ENCODE measurements at places on chromosomes 4 and X.
A peak's percentile ranks its signal among the peaks of the same experiment; 100 is the strongest.

DNA sequence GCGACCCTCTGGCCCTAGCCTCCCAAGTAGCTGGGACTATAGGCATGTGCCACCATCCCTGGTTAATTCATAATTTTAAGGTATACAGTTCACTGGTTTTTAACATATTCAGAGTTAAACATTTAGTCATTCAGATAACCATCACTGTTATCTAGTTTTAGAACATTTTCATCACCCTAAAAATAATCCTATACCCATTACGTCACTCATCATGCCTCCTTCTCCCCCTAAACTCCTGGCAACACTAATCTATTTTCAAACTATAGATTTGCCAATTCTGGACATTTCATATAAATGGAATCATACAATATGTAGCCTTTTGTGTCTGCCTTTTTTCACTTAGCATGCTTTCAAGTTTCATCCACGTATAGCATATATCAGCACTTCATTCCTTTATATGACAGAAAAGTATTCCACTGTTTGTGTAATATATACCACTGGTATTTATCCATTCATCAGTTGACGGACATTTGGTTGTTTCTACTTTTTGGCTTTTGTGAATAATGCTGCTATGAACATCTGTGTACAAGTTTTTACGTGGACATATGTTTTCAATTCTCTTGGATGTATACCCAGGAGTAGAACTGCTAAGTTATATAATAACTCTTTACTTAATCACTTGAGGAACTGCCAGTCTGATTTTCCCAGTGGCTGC, 32.0 kb upstream of the RPS3A start:
- no peak for DNase-seq

DNA sequence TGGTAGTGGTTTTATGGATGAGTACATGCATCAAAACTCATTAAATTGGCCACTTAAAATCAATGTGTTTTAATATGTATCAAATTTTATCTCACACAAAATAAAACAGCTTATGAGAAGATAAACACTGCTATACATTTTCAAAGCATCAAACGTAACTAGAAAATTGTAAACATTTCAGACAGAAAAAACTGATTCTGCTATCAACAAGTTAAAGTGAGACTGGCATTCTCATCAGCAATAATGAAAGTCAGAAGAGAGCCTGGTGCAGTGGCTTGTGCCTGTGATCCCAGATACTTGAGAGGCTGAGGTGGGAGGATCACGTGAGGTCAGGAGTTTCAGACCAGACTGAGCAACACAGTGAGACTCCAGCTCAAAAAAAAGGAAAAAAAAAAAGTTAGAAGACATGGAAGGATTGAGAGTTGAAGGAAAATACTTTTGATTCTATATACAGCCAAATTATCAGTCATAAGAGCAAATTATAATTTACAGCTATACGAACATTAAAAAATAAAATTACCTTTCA, 2.9 kb downstream of the TBCK start:
- DNase-seq: no peak

- DNase-seq: no peak
Observed at GRCh38 chr4:2667428-2667827, 88.7 kb downstream of the TNIP2 start.

DNA sequence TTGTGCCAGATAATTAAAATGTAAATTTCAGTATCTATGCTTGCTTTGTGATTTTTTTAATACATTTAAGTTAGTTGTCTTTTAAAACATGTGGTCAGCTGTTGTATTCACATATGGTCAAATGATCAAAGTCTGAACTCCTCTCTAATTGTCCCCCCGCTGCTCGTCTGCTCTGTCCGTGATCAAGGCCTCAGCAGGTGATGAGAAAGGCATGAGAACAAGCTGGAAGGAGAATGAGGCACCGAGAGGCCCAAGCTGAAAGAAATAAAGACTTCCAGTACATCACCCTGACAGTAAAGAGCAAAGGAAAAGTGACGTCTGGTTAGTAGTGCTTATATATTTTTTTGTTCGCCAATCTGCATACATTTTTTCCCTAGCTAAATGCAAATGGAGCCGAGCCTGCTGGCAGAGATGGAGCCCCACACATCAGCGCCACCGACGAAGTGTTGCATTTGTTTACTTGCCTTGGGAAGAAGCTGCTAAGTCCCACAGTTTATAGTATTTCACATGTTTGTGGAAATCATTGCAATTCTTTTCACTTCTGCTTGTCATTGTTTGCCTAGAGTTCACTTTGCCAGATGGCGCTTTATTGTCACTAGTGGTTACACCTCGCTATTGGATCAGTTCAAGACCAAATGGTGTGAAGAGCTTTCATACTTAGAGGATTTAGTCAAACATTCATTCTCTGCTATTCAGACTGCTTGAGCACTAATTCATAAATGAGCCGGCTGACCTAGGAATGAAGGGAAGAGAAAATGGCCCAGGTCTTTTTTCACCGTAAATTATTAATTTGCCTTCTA, 181.5 kb downstream of the ZIC3 start:
- no peak for DNase-seq

DNA sequence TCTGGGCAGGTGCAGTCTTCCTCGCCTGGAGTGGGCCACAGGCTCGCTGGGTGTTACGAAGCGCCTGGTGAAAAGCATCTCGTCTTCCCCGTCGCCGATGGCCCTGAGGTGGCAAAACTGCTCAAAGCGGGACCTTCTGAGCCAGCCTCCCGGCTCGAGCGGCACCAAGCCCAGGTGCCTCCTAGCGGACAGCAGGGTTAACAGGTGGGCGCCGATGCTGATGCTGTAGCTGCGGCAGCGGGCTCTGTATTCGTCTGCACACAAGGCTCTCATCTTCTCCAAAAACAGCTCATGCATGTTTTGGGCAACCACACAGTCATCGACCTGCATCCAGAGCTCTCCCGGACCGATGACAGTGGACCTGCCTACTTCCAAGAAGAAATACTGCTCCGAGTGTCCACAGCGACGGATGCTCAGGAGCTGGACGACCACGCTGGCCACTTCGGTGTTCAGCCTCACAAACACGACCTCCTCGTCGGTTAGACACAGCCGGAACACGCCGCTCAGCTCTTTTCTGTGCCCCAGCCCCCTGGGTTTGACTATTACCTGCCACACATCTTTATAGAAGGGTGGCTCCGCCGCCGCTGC, 1.2 kb downstream of the IRS4 start:
- DNase-seq: no peak

GRCh38 chr4:110020646-110021443, 108.2 kb downstream of the EGF start:
- no peak for DNase-seq

- no peak for DNase-seq
Observed at GRCh38 chrX:114201622-114202021, 382.3 kb upstream of the HTR2C start.

- no peak for DNase-seq
Observed at GRCh38 chr4:84849051-84849640, 117.3 kb downstream of the WDFY3 start.

GRCh38 chr4:10750714-10751113, 66.1 kb upstream of the CLNK start:
- no peak for DNase-seq

GRCh38 chr4:147388018-147388417, 92.9 kb upstream of the EDNRA start:
- DNase-seq: no peak

DNA sequence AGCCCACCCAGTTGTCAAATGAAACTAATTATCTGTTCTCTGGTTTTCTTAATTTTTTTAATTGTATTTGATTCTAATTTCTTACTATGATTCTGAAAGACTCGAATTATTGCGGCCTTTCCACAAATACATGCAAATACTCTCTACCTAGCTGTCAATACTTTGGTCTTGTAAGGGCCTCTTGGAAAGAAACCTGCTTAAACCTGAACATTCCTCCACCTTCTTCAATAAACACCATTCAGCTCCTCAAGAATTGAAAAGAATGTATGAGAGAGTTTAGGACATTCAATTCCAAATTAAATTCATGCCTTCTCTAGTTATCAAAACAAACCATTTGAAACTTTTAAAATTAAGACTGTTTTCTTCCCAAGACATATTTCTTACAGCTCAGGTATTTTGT, 385.9 kb upstream of the NOCT start:
- DNase-seq: no peak

DNA sequence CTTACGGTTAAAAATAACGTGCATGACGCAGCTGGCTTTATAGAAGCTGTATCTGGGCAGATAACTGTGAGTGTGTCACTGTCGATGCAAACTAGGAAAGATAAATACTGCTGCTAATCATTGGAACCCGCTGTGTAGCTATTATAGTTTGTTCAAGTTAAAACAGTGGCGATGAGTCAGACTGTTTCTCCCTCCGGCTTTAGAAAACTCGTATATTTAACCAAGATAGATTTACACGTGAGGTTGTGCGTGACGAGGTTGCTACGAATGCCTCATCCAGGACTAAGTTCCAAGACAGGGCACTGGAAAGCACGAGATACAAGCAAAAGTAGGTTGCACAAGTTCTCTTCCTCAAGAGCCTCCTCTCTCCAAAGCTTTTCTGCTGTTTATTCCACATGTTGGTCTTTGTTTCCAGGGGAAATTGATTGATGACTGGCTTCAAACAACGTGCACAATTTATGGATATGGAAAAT, 270.7 kb downstream of the FBXW7 start:
- DNase-seq: no peak

DNA sequence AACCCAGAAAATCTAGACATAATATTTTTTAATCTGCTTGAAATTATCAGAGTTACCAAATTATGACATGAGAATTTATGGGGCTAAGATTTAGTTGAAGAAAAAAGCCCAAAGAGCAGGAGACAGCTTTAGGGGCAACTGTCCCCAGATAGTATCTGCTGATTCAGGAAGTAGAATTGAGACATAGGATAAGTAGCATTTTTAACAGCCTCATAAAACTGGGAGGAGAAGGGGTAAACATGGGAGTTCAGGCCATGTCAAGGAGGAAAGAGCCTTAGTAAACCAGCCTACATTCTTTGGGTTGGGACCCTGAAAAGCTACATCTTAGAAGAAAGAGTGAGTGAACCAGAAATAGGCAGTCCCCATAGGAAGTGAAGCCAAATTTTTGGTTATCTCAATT, 9.7 kb upstream of the RAB28 start:
- DNase-seq: no peak

DNA sequence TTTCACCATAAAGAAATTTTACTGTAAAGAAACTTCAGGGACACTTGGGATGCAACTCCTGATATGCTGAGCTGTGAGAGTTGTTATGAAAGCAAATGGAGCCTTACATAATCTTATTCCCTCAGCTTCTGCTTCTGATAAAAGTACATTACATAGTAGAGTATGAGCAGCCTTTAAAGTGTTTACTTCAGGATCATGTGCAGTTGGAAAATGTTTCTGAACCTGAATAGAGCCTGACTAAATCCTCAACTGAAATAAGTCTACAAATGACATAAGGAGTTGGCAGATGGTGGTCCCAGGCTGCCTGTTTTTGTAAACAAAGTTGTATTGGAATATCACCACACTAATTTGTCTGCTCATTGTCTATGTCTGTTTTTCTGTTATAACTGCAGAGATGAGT, 19.3 kb downstream of the RASSF6 start:
- DNase-seq: no peak

GRCh38 chr4:143375326-143376073, 38.8 kb downstream of the GAB1 start:
- peak; percentile 55 for DNase-seq

DNA sequence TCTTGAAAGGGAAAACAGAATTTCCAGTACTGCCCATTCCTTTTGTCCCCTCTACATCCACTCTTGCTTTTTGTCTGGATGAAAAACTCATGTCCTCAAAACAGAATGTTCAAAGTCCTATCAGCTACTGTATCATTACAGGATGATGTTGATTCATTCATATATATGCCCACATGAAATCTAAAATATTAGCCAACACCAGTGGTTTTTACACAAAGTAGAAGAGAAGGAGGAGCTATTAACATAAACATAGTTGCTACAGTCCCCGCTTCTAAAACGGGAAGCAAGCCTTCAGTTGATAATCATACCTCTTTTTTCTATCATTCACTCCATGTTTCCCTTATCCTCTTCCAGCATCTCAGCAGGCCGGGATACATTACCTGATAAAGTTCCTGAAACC, 7.7 kb upstream of the THOC2 start:
- DNase-seq: no peak

GRCh38 chrX:106912864-106913263, 7.3 kb upstream of the CLDN2 start:
- DNase-seq: no peak

DNA sequence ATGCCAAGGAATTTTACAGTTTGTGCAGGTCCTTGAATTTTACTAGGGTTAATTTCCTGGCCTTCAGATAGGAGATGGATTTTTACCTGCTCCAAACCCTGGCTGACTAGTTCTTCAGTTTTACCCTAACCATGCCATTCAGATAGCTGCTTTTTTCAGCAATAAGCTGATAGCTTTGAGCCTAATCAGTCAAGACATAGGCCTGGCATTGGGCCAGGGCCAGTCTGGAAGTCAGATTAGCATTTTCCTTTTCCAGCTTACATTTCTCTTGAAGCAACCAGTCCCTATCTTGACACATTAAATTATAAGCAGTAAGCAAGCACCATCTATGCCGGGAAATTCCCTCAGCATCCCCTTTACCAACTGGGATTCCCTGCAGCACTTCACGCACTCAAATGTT, 177.1 kb downstream of the ADGRA3 start:
- no peak for DNase-seq

- DNase-seq: no peak
Observed at GRCh38 chr4:26402458-26402857, 81.6 kb downstream of the RBPJ start.

DNA sequence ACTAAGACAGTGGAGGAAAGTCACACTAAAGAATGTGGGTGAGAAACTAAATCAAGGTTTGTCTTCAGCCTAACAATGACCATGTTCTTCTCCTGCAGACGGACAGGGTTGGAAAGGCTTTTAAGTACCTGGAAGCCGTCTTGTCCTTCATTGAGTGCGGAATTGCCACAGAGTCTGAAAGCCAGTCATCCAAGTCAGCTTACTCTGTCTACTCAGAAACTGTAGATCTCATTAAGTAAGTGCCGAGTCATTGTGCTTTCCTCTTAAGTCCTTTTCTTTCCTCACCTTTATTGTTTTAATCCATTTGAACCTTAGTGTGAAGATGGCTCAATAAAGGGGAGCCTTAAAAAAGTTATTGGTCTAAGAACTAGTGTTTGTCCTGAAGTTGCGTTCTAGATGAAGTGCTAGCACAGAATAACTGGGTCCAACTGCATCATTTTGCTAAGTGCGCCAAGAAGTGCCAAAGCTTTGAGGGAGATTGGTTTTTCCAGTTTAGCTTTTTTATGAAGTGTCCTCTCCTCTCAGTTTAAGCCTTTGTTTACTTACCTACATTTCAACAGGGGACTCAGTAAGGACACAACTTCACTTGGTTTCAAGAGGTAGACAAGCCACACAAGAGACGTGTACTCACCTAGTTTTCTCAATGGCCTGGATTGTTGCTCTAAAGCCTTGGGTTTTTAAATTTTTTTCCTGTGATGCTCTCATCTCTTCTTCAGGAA, 89.3 kb downstream of the KLHL8 start:
- no peak for DNase-seq

DNA sequence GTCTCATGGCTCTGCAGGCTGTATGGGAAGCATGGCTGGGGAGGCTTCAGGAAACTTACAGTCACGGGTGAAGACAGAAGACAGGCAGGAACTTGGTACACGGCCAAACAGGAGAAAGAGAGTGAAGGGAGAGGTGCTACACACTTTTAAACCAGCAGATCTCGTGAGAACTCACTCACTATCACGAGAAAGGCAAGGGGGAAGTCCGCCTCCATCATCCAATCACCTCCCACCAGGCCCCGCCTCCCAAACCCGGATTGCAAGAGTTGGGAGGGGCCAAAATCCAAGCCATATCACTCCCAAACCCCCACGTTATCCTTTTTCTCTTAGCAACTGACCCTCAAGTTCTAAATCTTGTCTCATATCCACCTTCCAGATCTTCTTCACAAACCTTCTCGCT, 1710.5 kb upstream of the TENM3 start:
- DNase-seq: no peak
